ENCODE measurements at places on chromosomes 11 and 22.

DNA sequence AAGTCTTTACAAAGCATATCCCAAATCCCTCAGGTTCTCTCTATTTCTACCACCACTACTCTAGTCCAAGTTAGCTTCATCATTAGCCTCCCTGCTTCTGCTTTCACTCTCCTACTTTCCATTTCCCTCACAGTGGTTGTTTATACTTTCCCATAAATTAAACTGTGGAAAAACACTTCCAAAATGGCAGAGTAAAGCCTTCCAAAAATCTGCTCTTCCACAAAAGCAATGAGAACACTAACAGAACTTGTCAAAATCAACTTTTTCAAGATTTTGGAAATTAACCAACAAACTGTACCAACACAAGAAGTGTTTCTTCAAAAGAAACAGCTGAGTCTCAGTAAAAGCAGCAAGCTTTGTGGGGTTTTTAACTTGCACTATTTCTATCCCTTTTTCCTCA lies 71.8 kb downstream of the TTC28 start:
- no peak for DNase-seq

- DNase-seq = no peak
Measured at GRCh38 chr11:134915212-134915611, 503.2 kb upstream of the B3GAT1 start.

GRCh38 chr11:107808521-107808920 lies 50.1 kb downstream of the SLC35F2 start:
- DNase-seq = no peak

DNA sequence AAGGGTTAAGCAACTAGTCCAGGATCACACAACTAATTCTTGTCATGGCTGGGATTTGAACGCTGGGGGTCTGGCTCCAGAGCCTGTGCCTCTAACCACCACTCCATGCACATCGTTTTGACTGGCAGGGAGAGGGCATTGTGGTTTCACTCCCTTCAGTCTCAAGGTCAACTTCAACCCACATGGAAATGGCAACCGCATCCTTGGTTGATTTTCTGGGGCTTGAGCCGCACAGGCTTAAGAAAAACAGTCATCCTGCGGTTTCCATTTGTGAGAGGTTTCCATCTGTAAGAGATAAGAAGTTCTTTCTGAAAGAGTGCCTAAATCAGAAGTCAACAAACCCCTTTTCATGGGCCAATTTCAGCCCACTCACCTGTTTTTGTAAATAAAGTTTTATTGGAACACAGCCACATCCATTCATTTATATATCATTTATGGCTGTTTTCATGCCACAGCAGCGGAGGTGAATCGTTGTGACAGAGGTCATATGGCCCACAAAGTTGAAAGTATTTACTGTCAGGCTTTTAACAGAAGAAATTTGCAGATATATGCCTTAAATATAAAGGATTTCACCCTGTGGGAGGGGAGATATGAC lies 65.7 kb downstream of the SGSM1 start:
- DNase-seq = no peak

- no peak for DNase-seq
Measured at GRCh38 chr22:45968003-45968650, 8.8 kb downstream of the WNT7B start.

Data from stimulated activated CD4-positive, alpha-beta T cell treated with anti-CD3 and anti-CD28 coated beads, Interleukin-12 subunit alpha, Interleukin-12 subunit beta, amount 100 ng/mL, for 24 hours (primary cell).